Activated CD4-positive, alpha-beta T cell treated with anti-CD3 and anti-CD28 coated beads, Interleukin-2, amount 50 U/mL, for 48 hours (primary cell): ENCODE measurements at places on chromosomes 13 and 19.

DNA sequence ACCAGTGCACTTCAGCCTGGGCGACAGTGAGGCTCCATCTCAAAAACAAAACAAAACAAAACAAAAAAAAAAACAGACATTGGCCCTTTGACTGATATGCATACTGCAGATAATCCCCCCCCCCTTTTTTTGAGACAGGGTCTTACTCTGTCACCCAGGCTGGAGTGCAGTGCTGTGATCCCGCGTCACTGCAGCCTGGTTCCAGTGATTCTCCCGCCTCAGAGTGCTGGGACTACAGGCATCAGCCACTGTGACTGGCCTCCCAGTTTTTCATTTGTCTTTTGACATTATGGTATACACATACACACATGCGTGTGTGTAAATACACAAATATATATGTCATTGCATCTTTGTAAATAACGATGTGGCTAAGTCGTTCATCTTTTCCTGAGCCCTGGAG is 61.8 kb downstream of the ATP11A start:
- DNase-seq, result no peak

GRCh38 chr19:12792051-12792852 is 966 bp downstream of the JUNB start:
- DNase-seq, result peak; percentile 71

DNA sequence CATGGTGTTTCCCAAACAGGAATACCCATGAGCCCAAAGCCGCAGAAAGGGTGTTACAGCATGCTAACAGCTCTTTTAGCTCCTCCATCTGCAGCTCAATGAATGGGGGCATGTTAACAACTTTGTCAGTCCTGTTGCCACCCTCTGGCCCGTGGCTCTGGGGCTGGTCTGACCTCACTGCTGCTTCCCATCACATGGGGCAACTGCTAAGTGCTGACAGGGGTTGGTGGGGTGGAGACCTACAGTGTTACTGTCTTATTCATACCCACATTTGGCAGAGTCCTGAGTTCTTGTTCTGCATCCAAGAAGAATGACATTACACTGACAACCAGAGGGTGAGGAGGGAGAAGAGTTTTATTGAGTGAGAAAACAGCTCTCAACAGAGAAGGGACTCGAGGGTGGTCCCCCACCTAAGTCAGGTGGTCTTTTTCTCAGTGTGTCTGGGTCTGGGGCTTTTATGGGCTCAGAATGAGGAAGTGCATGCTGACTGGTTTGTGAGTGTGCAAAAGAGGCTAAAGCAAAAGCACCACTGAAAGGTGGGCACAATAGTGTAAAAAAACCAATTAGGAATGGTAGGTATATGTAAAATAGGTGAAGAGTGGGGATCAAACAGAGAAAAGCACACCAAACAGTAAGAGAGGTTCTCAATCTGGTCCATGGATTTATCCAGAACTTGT is 1952.0 kb upstream of the PCDH20 start:
- no peak for DNase-seq

DNA sequence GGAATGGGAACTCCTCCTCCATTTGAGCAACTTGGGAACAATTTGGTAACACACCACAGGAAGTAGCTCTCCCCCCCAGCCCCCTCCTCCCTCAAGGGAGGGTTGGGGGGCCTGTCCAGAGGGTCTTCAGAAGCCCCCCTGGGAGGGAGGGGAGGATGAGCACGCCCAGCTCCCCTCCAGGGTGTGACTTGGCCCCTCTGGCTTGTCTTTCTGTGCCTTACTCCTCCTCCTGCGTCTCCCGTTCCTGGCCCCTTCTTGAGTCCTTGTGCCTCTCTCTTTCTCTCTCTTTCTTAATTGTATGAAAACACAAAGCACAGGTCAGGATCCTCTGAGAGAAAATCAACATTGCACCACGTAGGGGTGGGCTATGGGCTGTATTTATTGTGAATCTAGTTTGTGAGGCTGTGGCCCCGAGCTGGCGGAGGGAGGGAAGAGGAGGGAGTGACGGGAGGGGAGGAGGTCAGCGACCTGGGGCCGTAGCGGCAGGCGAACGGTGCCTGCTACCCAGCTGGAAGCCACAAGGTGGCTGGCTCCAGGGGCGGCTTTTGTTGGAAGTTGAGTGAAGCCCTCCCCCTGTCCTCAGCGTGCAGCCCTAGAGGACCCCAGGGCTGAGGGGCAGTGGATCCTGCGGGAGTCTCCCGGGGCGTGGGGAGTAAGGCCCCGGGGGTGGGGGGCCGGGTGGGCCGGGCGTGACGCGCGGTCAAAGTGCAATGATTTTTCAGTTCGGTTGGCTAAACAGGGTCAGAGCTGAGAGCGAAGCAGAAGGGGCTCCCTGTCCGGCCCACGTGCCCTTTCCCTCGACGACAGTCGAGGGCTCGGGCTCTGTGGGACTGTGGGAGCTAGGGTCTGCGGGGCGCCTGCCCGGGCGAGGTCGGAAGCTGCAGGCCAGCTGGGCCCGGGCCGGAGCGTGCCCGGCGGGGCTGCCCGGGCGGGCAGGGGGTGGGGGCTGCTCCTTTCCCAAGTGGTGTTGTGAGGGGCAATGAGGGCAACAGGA is 6.4 kb downstream of the LYL1 start:
- DNase-seq, result peak; percentile 33

DNA sequence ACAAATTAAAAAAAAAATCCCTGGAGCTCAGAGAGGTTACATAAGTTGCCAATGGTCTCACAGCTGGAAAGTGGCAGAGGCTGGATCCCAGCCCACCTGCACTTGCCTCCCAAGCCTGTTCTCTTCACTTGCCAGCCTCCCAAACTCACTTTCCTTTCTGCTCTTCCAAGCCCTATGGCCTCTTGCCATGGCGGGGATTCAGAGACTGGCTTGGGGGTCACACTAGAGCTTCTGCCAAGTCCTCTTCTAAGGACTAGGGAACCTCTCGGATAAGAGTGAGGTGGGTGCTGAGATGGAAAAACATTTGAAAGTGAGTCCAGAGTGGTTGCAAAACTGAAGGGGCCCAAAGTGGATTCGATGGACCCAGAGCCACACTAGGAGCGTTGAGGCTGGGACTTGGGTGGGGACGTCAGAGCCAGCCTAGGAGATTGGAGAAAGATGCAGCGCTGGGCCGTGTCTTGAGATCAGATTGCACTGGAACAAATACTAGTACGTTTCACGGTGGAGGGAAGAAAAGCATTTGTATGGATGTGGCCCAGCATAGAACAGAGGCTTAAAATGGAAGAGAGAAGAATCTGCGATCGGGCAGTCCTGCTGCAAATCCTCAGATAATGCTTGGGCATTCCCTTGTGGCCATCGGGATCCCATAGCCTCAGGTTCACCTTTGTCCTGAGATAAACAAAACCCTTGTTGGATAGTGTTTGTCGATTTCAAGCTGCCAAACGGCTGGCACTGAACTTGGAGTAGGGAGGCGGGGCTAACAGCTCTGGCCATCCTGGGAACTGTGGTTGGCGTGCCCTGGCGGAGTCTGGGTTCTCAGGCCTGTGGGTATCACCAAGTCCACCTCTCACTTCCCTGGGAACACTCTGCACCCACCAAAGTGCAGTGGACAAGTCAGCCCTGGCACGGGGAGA is 84.8 kb downstream of the ING1 start:
- DNase-seq, result no peak

DNA sequence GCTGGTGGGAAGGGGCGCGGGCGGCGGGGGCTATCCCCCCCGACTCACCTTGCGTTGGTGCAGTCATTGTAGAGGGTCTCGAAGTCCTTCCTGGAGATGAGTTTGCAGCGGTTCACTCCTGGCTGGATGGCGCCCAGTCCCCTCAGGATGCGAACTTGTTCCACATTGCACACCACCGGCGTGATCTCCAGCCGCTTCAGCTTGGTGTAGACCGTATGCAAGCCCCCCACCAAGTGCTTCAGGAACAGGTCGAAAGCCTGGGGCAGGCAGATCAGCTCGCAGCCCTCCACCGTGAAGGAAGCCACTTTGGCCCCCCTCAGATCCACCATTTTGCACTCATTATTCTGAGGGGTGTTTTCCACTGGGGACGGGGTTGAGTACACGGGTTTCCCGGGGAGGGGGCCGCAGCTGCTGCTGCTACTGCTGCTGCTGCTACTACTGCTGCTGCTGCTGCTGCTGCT is 1.1 kb downstream of the DACH1 start:
- DNase-seq, result peak; percentile 1

DNA sequence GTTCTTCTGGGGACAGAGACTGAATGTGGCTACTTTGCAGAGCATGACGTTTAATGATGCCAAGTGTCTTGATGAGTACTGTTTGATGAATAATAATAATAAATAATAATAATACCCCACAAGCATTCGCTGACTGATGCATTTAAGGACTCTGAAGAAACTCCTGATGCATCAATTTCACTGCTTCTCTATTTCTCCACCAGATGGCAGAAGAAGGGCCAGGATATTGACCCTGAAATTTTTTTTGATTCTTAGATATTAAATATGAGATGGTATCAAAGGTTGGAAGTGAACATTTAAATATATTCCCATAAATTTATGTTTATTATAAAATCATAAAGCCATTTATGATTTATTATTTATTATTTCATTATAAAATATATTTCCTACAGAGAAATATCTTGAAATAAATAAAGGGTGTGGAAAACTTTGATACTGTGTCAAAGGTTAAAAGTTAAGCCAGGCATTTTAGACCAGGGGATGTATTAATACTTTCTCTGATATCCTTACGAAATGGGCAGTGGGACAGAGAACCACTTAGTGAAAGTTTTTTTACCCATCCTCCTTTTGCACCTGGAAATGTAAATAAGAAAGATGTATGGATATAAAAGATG is 170.9 kb downstream of the LACC1 start:
- DNase-seq, result no peak

GRCh38 chr13:108212886-108213285 is 2.5 kb downstream of the LIG4 start:
- DNase-seq, result no peak

GRCh38 chr19:44752123-44752815 is 3.8 kb downstream of the BCL3 start:
- no peak for DNase-seq

DNA sequence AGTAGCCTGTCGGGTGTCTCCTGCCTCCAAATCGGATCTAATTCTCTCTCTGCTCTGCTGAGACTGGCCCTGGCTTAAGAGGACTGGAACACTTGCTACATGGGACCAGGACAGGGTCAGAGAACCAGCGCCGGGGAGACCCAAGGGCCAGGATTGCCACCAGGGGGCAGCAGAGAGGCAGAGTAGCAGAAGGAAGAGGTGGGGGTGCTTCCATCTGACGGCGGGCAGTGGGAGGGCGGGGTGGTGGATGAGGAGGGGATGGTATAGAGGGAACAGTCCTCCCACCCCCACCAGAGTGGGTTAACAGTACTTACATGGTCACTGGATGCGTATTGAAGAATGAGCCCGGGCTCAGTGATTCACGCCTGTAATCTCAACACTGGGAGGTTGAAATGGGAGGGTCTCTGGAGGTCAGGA is 11.9 kb downstream of the SELENOW start:
- peak; percentile 95 for DNase-seq

DNA sequence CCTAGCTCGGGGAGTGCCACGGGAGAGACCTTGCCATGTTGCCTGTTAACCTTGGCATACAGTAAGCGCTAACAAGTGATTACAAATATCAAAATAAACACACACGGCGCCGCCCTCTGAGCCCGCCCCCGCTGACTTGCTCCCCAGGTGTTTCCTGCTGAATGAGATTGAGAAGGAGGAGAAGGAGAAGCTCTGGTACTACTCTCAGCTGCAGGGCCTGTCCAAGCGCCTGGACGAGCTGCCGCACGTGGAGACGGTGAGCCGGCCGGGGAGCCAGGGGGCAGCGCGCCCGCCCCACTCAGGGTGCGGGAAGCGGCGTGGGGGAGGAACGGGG is 5.0 kb downstream of the APC2 start:
- no peak for DNase-seq

DNA sequence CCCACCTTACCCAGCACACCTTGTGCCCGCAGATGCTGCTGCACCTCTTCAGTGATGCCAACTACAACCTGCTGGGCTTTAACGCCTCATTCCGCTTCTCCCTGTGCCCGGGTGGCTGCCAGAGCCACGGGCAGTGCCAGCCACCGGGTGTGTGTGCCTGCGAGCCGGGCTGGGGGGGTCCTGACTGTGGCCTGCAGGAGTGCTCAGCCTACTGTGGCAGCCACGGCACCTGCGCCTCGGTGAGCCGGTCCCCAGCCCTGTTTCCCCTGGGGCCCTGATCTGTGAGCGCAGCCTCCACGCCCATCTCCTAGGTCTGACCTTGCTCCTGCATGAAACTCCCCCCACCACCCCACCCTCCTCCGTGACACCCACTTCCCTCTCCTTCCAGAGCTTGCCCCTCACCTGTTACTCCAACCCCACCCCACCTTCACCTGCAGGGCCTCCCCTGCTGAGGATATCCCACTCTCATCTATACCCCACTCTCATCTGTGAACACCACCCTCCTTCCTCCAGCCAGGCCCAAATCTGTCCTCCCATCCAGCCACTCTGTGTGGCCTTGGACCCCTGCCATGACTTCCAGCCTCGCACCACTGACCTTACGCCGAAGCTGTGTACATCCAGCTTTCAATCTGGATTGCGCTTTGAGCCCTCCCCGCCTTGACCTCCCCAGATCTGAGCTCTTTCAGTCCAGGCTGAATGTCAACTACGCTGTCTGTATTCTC is 8.7 kb downstream of the MEGF8 start:
- DNase-seq, result no peak

DNA sequence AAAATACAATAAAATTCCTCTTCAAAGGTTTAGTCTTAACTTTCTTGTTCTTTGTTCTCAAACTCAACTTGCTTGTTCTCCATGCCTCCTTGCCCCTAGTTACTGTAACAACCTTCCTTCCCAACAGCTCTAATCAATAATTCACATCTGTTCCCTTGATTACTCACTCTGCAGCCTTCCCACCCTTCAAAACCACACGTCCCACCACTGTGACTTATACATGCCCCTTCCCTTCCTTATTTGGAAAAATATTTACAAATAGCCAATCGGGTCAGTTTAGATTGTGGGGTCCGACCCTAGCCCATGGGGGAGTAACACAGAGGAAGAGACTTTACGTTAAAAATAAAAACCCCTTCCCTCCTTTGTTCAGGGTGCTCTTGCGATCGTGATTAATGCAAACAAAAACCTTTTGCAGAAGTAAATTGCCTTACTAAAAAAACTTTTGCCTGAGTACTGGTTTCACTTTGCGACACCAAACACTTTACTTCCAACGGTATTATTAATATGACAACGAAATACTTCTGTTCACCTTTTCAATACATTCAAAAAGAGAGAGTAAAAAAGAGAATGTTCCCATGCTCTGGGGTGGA is 512 bp upstream of the ZNF93 start:
- peak; percentile 6 for DNase-seq
